CD14-positive monocyte (primary cell): ENCODE measurements at places on chromosomes 5 and 9. TPM values are rescaled to one million over a fixed set of nuclear protein-coding genes. Genes with fewer than 3 reads are reported as not detected.
A peak's percentile ranks its signal among the peaks of the same experiment; 100 is the strongest.

- peak; percentile 79 for DNase-seq
Observed at GRCh38 chr9:97906236-97906831, 16.0 kb downstream of the TRMO start.

- no peak for DNase-seq
Observed at GRCh38 chr5:77957-78804, 13.8 kb upstream of the PLEKHG4B start.

- DNase-seq, result no peak
Observed at GRCh38 chr5:40397976-40398375, 281.7 kb upstream of the PTGER4 start.

DNA sequence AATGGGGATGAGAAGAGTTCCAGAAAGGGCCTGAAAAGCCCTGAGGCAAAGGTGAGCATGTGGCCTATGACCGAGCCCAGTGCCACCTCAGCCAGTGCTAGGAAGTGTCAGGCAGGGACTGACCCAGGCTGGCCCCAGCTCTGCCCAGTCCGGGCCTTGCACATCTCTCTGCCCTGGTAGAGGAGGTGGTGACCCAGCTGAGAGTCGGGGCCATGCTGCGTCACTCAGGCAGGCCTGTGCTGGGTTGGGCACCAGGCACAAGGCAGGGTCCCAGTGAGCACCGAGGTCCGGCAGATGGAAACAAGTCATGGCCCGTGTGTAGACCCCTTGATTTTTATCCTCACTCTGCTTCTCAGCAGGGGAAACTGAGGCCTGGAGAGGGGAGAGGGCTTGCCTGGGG, 729 bp downstream of the CDHR2 start:
- no peak for DNase-seq

DNA sequence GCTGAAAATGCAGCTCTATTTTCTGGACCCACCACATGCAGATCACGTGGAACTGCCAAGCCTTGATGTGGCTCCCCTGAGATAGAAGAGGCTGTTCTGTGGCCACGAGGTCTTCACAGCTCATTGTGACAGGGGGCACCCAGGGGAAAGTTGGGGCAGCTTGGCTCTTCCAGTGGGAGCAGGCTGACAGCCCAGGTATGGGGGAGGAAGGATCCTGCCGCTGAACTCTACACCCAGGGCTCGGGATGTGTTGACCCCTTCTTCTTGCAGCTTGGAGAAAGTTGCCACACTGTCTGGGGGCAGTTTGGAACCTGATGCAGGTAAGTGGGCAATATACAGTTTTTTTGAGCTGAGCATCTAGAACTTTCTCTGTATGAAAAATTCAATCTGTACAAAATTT, 133.6 kb upstream of the PITX1 start:
- DNase-seq, result no peak

DNA sequence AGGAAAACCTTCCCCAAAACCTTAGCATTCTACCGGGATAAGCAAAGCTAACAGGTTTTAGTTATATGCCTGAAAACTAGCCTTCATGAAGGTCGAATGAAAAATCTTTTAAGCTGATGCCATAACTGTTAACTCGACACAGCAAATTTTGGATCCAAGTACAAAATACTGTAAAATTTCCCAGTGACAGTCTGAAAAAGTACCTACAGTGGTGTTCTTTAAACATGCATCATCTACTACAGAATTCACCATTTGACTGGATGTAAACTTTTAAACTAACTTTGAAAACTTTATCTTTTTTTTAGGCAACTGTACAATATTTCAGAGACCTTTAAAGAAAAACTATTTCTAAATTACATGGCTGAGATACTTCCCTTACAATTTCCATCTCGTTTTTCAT, 791 bp downstream of the RAPGEF6 start:
- DNase-seq, result no peak

DNA sequence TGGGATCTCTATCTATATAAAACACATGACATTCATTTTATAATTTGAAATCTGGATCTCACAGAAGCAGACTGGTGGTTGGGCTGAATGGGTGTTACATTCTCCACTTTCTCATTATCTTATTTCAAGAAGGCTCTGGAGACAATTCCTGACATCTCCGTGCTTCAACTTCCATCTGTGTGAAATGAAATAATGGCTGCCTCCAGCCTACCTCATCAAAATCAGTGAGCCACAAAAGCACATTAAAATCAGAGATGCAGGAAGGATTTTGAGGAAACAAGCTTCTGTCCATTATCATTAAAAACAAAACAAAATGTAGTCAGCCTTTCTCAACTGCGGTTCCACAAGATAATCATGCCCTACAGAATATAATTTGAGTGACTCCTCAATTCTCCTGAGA, 958.3 kb upstream of the DMAC1 start:
- DNase-seq, result no peak

DNA sequence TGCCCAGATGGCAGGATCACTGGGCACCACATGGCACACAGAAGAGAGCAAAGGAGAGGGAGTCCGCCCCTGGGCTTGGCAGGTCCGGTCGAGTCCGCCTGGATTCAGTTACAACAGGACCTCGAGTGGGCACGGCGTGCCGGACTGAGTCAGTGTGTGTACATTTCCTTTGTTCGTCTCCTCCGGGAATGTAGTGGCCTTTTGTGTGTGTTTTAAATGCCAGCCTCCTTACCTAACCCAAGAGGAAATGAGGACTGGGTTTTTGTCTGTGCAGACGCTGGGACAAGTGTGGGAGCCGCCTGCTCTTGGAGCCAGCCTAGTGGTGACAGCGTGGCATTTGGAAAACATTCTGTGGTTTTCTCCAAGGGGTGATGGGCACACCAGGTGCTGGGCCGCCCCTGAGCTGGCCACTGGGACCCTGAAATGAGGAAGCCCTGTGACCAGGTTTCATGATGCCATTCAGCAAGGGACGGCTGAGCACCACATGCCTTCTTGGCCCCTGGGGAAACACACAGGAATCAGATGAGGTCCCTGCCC, 9.6 kb downstream of the NEK6 start:
- DNase-seq, result peak; percentile 73

DNA sequence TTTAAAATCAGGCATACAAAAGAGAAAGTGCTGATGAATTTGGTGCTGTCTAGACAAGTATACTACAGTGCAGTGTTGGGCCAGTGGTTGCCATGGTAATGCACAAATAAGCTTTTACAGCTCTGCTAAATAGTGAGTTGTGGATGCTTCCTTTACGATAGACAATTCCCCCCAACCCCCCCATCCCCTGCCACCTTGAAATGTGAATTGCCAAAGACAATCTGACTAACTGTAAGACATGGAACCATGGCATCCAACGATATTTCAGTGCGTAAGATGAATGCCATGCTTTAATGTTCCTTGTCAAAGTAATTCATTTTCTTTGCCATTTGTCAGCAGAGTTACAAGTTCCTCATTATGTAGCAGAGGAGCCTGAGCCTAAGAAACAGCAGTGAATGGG, 91.5 kb upstream of the NREP start:
- DNase-seq, result no peak

DNA sequence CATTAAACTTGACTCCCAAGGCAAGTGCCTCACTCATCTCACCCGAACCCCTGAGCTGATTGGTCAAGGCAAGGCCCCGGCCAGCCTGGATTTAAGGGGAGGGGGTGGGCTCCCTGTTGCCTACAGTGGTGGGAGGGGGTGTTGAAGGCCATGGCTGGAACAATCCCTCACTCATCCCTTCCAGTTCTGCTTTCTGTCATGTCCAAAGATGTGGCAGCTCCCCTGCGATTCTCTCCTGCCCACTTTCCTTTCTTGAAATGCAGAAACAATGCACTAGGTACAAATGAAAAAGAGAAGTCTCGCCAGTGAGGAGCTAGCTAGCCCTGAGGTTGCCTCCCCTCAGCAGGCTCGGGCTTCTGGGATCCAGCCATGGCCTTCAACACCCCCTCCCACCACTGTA, 240.9 kb downstream of the SYK start:
- no peak for DNase-seq

DNA sequence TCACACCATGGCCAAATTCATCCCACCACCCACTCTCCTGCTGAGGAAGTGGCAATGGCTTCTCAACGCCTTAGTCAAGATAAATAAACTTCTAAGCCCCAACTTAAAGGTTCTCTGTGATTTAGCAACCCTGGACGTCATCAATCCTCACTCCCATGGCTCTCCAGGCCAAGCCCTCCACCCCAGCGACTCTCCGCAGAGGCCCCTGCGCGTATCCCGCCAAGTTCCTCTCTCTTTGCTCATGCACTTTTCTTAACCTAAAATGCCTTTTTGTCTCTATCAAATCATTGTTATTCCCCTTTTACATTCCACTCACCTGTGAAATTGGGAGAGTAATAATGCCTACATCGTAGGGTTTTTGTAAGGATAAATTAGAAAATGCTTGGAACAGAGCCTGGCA, 88.6 kb downstream of the NRG2 start:
- no peak for DNase-seq

DNA sequence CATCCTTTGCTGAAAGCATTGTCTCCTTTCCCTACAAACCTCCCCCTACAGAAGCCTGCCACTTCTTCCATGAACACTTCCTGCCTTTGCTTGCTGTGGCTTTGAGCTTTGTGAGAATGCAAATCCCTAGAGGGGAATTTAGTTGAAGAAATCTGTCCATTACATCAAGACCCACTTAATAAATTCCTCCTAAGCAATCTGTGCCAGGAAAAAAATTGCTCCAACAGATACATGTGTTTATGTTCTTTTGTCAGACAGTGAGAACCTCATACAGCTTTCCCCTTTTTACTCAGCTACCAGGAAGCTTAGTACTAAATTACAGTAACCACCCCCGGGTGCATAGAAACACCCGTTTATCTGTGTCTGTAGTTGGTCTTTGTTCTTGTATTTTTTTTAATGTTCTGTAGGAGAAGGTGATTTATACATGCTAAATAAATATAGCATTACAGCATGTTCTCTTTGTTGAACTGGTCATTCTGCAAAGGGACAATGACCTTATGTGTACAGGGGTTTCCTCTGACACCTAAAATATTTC, 43.9 kb downstream of the SH3TC2 start:
- no peak for DNase-seq

DNA sequence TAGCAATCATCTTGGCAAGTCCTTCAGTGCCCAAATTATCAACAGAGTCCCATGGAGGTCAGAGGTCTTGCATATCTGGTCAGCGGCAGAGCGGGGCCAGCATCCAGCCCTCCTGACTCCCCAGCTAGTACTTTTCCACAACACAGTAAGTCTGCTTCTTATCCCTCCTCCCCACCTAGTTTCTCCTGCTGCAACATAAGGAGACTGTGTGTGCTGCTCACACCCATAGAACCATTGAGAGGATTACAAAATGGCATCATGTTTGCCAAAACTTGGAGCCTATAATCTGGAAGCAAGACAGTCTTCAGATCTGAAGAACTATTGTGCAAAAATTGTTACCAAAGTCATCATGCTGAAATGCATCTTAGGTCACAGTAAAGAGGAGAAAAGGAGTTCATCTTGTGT, 125.8 kb upstream of the ZNF366 start:
- no peak for DNase-seq

DNA sequence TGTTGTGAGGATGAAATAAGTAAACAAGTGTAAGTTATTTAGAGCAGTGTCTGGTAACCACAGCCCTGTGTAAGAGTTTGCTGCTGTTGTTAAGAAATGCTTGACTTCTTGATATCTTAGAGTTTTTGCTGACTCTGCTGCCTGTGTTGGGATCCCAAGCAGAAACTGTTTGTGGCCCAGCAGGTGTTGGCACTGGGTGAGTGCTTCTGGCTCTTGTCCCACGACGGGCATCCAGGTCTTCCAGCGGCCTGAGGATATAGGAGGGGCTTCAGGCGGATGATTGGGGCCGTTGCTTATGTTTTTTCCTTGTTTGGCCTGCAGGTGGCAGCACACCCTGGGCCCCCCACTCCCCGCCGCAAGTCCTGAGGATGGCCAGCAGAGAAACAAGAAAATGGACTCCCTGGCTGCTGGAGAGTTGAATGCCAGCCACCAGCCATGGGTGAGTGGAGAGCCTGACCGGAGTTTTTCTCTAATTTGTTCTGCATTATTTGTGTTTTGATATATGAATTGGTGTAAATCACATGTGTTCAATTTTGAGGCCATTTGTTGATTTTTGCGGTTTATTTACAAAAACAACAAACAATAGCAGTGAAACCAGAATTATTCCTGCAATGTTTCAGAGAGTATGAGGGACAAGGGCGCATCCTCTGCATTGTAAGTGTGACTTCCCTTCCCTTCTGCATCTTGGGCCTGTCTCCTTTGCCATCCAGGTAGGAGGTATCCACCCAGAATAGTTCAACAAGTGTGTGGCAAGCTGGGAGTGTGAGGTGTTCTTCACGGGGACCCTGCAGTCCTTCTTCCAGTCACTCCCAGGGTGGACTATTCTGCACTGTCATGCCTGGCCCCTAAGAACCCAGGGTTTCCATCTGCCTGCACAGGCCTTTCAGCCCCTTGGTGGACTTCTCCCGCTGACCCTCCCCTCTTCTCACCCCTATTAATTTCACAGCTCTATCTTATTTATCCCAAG, 50.3 kb downstream of the SLC22A5 start:
- DNase-seq, result peak; percentile 67

DNA sequence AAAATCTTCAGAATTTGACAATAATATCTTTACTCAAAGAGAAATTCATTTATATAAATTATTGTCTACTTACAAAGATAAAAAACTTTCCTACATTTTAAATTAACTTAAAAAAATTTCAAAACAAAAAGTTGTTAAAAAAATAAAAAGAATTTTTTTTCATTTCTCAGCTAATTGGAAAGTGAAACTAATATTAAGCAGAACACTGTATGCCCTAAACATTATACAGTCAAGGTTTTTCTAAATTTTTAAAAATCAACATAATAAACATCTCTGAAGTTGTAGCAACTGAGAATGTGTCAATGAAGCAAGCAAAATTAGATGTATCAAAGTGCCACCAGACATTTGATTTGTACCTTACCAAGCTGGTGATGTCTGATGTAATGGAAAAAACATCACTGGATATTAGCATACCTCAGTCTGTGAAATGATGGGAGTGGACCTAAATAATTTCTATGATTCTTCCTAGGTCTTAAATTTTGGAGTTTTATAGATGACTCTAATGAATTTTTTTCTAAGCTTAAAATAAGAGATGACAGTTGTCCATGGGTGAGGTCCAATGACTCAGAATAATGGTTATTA, 290.1 kb downstream of the ADAMTS6 start:
- no peak for DNase-seq

GRCh38 chr5:180970875-180971274, 17.8 kb upstream of the BTNL3 start:
- DNase-seq, result no peak

- DNase-seq, result no peak
Observed at GRCh38 chr5:16492398-16493140, 27.0 kb upstream of the ZNF622 start.

The LCN9 gene
- polyA plus RNA-seq, result not detected in 2 replicates

The SLC34A3 gene
- not detected in 2 replicates for polyA plus RNA-seq

The PCDHA10 gene
- polyA plus RNA-seq, result not detected

The GRM6 gene
- polyA plus RNA-seq, result not detected in 2 replicates

The EXOSC3 gene
- 19.6 TPM for polyA plus RNA-seq

The FIBCD1 gene
- not detected for polyA plus RNA-seq

The SLC6A19 gene
- polyA plus RNA-seq, result not detected

The PDE6A gene
- polyA plus RNA-seq, result not detected
